ENCODE measurements at places on chromosomes 2 and 18.

DNA sequence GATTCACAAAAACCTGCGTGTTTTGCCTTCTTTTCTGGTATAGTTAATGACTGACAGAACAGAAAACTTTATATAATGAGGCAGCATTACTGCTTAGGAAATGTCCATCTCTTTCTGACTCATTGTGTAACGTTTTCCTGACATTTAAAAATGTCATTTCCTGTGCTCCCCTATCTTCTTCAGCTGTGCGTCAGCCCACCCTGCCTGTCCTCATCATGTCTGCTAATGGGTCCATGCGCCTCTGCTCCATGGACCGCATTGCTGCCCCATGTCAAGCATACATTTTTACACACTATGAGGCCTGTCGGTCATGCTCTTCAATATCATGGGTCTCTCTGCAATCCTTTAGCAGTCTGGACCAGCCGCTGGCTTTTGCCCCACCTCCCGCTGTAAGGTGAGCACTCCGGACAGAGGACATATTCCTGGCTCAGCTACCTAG lies 234.3 kb downstream of the CDCA7 start:
- DNase-seq = no peak

DNA sequence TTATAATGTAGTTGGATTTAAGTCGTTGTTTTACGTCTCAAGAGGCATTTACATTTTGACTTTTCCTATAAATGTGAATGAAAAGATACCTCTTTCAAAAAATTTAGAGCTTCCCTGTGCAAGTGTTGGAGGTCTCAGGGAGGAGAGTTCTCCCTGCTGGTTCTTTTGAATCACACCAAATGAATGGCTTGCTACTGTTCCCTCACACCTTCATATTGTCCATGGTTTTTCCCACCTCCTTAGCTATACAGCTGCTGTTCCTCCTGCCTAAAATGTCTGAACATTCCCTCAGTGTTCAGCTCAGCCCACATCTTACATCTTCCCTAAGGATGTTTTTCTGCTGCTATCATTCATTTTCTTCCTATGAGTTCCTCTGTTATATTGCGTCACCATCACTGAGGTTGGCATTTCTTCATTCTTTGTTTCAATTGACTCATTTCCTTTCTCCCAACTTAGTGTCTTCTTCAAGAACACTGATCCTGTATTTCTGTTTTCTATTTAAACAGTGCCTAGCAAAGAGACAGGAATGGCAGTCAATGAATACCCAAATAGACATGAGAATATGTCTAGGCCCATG lies 46.0 kb downstream of the COX7A2L start:
- no peak for DNase-seq

- DNase-seq = no peak
These were observed 785 bp downstream of the CLASP1 start for GRCh38 chr2:121648206-121649148.

DNA sequence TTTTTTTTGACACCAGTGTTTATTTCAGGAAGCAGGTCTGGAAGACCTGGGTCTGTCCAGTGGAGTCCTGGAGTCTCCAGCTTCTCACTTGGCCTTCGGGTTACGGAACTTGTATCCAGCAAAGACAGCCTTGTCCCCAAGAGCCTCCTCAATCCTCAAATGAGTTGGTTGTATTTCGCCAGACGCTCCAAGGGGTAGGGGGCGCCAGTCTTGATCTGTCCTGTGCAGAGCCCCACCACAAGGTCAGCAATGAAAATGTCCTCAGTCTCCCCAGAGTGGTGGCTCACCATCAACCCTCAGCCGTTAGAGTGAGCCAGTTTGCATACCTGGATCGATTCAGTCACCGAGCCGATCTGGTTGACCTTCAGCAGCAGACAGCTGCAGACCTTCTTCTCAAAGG lies 21.9 kb downstream of the ASXL2 start:
- no peak for DNase-seq

- DNase-seq = no peak
These were observed 63.8 kb downstream of the GREB1 start for GRCh38 chr2:11597538-11598225.

- DNase-seq = no peak
These were observed 6.1 kb upstream of the DAW1 start for GRCh38 chr2:227865291-227865690.

GRCh38 chr18:59940068-59940467 lies 40.3 kb downstream of the PMAIP1 start:
- no peak for DNase-seq

DNA sequence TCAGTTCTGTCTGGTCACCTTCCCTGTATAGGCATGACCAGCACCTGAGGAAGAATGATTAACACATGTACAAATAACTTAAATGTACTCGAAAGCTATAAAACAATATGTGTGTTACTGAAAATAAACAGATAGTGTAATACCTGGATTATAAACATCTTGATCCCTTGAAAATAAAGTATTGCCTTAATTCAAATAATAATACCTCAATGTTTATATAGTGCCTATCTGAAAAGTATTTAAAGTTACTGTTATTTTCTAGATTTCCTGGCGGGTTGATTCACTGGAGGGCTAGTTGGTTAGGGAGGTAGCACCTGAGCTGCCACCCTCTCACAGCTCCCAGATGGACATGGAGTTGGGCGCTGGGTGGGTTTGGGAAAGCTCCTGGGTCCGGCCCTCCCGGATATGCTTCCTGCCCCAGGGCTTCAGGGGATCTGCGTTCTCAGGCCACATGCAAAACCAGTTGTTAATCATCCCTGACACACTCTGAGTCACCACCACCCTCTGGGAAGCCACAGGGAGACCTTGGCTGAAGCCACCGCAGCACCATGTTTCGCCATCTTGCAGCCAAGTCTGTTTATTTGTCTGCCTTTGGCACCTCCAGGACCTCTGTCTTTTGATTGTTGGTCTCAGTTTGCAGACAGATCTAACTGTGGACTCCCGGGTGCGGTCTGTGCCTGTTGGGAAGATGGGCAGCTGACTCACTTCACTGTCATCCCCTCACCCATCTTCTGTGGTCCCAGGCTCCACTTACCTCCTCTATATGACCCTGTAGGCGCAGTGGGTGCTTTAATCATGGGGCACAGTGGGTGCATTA lies 35.3 kb downstream of the RAB31 start:
- no peak for DNase-seq

GRCh38 chr2:9939587-9940485 lies 11.7 kb upstream of the GRHL1 start:
- peak; percentile 94 for DNase-seq

- no peak for DNase-seq
These were observed 14.6 kb downstream of the RAB3GAP1 start for GRCh38 chr2:135066710-135067109.
